NCI-H526 treated with DMSO at 0.1 percent for 48 hours (cell line): ENCODE measurements at places on chromosomes 2 and 18.
A peak's percentile ranks its signal among the peaks of the same experiment; 100 is the strongest.

DNA sequence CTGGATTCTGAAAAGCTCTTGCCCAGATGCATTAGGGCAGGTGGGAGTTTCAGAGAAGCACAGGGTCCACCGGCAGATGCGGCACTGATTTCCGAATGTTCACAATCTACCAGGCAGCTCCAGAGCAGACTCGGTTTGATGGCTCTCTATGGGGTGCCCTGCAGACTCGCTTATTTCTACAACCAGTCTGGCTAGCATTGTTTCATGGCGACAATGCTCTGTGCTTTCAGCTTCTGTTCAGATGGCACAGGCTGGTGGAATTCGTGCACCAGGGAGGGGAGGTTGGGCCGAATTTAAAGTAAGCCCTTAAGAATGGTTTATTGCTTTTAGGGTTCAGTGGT, 9.9 kb downstream of the MYT1L start:
- DNase-seq: no peak

- no peak for DNase-seq
Measured at GRCh38 chr18:23143815-23144261, 8.6 kb downstream of the CABLES1 start.

DNA sequence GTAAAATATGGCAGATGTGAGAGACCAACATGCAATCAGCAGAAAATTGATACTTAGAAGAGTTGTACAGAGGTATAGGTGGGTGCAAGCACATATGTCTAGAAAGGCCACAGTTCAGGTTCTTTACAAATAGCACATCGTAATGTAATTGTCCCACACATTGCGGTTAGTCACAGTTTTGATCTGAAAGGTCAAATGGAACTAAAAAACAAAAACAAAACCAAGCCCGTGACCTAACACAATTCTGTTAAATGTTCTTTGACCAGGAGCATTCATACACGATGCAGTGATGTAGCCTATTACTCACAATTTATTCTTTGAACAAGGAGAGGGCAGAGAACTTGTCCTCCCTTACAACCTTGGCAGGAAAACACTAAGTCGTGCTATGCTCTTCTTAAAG, 108.9 kb upstream of the MAP4K3 start:
- no peak for DNase-seq

- DNase-seq: no peak
Measured at GRCh38 chr2:25497918-25498407, 156.2 kb upstream of the DNMT3A start.

DNA sequence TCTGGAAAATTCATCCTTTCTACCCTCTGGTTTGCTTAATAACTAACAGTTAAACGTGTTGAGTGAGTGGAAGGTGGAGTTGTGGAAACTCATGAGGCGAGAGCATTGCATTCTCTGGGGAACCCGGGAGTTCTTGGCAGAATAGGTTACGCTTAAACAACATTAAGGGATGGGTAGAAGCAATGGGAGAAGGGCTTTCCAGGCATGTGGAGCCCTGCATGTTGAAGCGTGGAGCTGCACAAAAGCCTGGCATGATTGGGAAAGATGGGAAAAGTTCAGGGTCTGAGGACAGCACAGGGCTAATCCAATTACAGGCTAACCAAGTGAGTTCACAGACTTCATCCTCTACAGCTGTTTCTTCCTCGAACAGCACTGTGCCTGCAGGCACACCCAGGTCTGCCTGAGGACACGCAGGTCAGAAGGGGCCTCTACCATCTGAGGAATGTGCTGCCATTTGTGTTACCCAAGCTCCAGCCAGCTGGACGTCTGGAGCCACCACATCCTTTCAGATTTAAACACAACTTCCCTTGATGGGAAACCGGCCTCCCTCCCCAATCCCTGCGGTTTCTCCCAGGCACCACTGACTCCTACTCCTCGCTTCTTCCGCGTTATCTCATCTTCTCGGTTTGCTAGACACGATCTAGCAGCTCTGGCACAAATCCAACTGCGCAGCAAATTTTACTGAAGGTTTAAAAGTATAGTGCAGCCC, 164.2 kb downstream of the ANTXR1 start:
- no peak for DNase-seq

GRCh38 chr2:230219419-230220331, at the start of gene SP110:
SP110 (minus strand) TSS chr2:230219984; CDS start chr2:230216927, 3,057 bp downstream.
- no peak for DNase-seq

DNA sequence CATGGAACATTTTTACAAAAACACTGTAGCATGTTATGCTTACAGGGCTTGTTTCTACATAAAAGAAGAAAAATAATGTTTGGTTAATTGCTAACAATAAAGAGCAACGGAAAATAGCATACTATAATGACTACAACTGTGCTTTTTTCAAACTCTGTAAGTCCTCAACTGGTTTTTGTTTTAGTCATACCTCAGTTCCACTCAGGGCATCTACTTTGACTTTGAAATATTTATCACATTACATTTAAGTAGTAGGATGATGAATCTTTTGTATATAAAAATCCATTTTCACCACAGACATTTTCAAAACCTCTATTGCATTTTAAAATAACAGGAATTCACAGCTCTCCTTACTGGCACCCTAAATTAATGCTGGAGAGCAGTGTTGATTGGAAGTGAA, 8.3 kb downstream of the SATB2 start:
- no peak for DNase-seq

DNA sequence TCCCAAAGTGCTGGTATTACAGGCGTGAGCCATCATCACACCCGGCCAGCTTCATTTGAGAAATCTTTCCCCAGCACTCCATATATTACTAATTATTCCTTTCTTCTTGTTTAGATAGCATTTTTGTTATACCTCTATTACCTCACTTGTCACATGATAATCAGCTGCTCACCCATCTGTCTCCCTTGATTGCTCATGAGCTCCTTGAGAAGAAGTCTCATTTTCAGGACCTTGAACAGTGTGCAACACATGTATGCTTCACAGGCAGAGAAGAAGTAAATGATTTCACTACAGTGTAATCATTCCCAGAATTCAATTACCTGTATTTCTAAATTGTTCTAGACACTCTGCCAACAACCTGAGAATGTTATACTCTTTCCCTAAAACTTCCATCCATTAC, 6.2 kb downstream of the PAIP2B start:
- no peak for DNase-seq

- no peak for DNase-seq
Measured at GRCh38 chr2:218878926-218879761, 1.5 kb upstream of the WNT10A start.

- DNase-seq: peak; percentile 43
Measured at GRCh38 chr18:51051105-51051712, 21.2 kb downstream of the SMAD4 start.

DNA sequence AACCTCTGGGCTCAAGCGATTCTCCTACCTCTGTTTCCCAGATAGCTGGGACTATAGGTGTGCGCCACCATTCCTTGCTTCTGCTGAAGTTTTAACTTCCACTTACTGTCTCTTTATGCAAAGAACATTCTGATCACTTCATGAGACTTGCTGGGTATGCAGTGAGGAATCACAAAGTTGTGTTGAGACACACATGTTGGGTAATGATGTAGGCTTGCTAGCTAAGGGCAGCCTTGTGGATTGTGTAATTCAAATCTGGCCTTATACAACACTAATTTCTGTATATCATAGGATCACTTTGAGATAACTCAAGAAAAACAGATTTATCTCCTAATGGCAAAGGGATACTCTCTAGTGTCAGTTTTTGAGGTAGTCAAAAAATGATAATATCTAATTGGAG, 24.2 kb downstream of the XRCC5 start:
- DNase-seq: no peak
